Activated CD8-positive, alpha-beta memory T cell treated with anti-CD3 and anti-CD28 coated beads, Interleukin-2, amount 50 U/mL, for 48 hours (primary cell): ENCODE measurements at places on chromosomes 13 and 19.

- no peak for DNase-seq
Measured at GRCh38 chr13:89514534-89515312, 1832.8 kb upstream of the MIR17HG start.

DNA sequence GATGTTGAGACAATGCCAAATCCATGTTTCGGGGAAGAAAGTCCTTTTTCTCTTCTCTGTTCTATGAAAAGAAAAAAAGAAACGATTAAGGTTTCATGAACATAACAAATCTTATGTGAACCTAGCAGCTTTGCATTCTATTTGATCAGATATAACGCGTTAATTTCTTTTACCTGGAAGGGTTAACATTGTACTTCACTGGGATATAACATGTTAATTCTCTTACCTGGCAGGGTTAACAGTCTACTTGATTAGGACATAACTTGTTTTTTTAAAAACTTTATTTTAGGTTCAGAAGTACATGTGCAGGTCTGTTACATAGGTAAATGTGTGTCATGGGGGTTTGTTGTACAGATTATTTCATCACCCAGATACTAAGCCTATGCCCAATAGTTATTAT, 68.8 kb downstream of the CPAMD8 start:
- no peak for DNase-seq

GRCh38 chr19:47379381-47379938, 30.3 kb downstream of the DHX34 start:
- no peak for DNase-seq

GRCh38 chr19:30174791-30175190, 197.4 kb upstream of the ZNF536 start:
- DNase-seq, result no peak
